ENCODE measurements at places on chromosomes 3 and 15.
A peak's percentile ranks its signal among the peaks of the same experiment; 100 is the strongest.

GRCh38 chr3:15769256-15769915, 28.4 kb downstream of the ANKRD28 start:
- DNase-seq: no peak

- DNase-seq: no peak
Measured at GRCh38 chr15:89143503-89144162, 55.4 kb downstream of the ABHD2 start.

- no peak for DNase-seq
Measured at GRCh38 chr15:47744496-47744895, 27.2 kb downstream of the SEMA6D start.

- DNase-seq: no peak
Measured at GRCh38 chr15:70118599-70118998, 20.9 kb upstream of the TLE3 start.

DNA sequence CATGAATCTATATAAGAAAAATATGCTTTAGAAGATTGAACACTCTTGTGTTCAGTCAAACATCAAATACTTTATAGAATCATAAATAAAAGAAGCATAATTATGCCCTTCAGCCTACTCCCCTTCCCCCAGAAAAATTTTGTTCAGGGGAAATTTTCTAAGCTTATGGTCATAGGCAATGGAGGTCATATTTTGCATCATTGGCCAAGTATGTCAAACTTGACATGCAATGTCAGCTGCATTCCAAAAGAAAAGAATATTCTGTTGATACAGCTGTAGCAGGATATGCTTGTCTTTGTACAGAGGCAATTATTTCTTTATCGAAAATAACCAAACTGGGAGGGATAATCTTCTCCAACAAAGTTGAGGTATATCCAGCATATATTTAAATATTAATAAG, 328.2 kb downstream of the ZIC1 start:
- no peak for DNase-seq

- DNase-seq: no peak
Measured at GRCh38 chr15:72766780-72767179, 16.8 kb downstream of the ADPGK start.

GRCh38 chr3:54861248-54862067, 66.4 kb downstream of the LRTM1 start:
- no peak for DNase-seq

DNA sequence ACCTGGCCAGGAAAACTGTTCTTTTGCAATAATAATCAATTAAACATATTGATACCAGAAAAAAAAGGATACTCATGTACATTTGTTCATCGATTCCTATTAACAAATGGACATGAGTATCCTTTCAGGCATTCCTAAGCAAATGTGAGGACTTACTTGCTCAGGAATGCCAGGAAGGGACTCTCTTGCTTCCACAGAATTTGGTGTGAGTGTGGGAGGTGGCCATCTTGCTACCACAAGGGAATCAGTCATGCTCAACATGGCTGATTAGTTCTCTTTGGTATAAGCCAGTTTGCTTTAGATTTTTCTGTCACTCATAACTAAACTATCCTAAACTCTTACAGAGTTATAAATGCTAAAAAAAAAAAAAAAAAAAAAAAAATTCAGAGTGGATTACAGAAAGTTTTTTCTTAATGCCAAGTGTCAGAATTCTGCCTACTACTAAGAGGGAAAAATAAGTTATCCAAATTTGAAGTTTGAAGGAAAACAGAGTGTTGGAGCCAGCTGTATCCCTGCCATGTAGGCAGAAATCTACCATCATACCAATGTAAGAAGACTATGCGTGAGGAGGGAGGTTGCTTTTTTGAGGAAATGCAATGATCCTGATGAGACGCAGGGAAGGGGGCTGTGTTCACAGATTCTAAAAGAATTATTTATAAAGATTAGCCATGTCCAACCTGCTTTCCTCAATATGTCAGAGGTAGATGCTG, 98.7 kb downstream of the PLD1 start:
- no peak for DNase-seq

DNA sequence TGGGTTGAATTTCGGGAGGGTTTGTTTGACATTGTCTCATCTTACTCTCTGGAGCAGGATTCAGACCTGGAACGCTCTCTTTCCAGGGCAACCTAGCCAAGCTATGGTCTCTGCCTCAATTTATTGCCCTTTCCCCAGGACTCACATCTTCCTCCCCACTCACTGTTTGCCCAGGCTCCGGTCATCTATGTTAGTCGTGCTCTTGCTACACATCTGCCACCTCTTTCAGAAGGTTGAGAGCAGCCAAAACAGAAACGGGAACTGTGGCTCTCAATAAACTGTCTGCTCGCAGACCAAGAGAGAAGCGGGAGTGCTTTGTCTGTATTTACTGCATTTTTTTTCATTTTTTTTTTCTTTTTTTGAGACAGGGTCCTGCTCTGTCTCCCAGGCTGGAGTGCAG, 81.6 kb downstream of the ST6GAL1 start:
- DNase-seq: peak; percentile 75

- DNase-seq: no peak
Measured at GRCh38 chr3:45915518-45916231, 27.6 kb upstream of the CXCR6 start.

DNA sequence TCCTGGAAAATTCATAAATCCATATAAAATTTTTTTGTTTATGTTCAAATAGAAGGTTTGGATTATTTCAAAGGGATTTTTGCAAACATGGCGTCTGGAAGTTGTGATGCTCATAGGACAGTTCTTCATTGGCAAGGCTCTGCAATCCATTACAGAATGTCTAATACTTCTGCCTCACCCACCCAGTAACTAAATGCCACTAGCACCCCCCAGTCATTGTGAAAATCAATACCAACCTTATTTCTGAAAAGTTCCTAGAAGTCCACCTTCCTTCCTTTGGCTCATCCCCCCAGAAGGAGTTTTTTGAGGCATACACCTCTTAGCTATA, 17.9 kb downstream of the ATP11B start:
- no peak for DNase-seq

- no peak for DNase-seq
Measured at GRCh38 chr15:31283043-31283442, 43.6 kb upstream of the KLF13 start.

DNA sequence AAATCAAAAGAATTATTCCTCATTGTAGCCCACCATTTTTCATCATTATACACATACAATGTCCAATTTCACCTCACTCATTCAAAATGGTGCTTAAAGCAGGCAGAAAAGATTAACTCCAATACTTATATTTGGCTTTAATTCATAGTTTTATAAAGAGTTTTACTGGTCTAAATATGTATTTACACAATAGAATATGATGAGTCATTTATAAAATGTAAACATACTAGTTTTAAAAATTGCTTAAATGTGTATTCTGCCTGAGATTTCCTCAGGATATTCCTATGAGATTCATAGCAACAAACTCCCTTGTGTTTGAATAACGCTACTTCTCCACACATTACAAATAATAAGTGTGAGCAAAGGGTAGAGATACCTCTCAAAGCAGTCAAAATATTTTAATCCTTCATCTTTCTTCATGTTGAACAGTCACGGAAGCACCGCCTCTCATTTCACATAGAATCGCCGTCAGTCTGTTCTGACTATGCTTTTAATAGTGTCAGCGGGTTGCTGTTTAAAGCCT, 75.7 kb upstream of the GBE1 start:
- no peak for DNase-seq

DNA sequence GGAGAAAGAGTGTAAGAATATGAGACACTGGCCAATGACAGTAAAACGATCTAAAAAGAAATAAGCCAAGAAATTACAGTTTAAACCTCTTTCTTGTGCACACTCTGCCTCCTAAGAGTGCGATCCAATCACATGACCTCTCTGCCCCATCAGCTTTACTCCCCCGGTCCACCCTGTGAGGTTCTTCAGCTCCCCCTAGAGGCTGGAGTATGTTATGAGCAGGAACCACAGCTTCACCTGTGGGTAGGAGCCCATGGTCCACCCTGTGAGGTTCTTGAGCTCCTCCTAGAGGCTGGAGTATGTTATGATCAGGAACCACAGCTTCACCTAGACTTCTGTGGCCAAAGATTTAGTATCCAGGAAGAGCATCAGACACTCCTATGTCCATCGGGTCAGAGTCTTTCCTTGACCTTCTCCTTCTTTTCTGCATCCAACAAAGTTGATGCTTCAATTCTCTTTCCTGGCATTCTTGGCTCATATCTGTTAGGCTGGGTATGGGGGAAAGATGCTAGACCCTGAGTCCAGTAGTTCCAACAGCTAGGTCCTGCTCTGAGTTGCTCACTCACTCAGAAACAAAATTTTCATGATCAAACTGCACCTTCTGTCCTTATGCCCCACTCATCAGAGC, 164.0 kb downstream of the MINAR1 start:
- peak; percentile 88 for DNase-seq

GRCh38 chr15:27059610-27060202, 88.7 kb downstream of the GABRG3 start:
- DNase-seq: no peak

- no peak for DNase-seq
Measured at GRCh38 chr3:56630966-56631365, 52.1 kb downstream of the TASOR start.

- no peak for DNase-seq
Measured at GRCh38 chr15:60116456-60117089, 112.5 kb downstream of the FOXB1 start.

DNA sequence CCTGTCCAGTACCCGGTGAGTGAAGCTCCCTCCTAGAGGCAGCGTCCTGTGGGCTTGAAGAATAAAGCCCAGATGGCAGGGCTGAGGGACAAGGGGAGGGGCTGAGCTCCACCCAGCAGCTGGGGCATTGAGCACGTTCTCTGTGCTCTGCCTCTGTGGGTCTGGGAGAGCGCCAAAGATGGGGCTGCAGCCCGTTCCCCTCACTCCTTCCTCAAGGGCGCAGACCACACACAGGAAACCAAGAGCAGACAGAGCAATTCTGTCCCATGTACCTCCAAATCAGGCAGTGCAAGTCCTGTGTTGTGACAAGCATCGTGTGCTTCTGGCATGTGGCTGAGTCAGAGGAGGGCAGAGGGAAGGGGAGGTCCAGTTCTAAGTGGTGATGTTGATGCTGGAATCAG, 15.7 kb upstream of the KIF23 start:
- no peak for DNase-seq

- DNase-seq: no peak
Measured at GRCh38 chr3:2889736-2890135, 220.4 kb downstream of the IL5RA start.

- DNase-seq: no peak
Measured at GRCh38 chr3:40546816-40547215, 22.1 kb downstream of the ZNF621 start.

DNA sequence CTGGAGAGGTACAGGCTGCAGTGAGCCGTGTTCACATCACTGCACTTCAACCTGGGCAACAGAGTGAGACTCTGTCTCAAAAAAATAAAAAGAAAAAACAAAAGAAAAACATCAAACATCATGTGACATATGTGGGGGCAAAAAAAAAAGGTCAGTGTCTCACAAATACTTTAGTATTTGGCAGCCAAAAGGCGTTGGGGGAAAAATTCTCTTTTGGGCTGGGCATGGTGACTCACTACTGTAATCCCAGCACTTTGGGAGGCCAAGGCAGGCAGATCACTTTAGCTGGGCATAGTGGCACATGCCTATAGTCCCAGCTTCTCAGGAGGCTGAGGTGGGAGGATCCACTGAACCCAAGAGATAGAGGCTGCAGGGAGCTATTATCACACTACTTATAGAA, 47.6 kb downstream of the TMCC1 start:
- DNase-seq: no peak
